Hippocampal formation (tissue), 2 donors: ENCODE measurements at places on chromosomes 13 and 19.

GRCh38 chr13:103188713-103189326 lies 122.6 kb upstream of the SLC10A2 start:
- peak; percentile 50 for DNase-seq

DNA sequence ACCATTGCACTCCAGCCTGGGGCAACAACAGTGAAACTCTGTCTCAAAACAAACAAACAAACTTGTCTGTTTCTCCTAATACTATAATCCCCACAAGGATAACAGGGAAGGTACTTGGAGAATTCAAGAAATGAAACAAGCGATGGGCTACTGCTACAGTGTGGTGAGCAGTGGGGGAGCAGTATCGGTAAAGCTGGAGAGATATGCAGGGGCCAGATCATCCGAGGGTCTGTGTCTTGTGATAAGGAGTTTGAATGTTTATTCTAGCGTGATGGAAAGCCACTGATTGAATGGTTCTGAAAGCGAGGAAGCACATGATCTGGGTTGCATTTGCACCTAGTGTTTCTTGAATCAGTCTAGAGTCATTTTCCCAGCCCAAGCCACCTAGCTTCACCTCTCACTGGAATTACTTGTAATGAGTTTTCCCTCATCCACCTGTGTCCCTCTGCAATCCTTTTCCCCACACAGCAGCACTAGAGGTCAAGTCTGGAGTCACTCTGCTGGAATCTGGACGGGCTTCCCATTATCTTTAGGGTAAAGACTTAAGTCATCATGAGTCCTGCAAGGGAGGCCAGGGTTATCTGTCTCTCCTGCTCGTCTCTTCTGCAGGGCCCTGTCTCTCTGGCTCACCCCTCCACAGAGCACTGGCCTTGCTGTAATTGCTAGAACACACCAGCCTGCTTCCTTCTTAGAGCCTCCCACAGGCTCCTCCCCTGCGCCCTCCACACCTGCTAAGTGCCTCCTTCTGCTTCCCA lies 162.3 kb downstream of the KLF5 start:
- no peak for DNase-seq

DNA sequence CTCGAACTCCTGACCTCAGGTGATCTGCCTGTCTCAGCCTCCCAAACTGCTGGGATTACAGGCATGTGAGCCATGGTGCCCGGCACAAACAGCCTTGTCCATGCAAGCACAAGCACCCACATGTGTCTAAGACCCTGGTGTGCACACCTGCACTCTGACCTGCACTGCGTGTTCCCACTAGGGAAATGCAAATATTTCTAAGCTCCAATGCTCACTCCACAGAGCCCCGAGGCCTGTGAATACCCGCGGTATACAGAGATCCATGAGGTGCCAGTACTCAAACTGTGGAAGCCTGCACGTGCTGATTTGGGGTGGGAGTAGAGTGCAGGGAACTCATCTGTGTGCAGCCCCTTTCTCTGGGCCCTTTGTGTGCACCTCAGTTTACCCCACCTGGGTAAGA lies 14.7 kb downstream of the GADD45B start:
- no peak for DNase-seq

GRCh38 chr13:38577048-38577447 lies 109.8 kb upstream of the FREM2 start:
- no peak for DNase-seq

GRCh38 chr13:75327135-75327510 lies 154.8 kb downstream of the TBC1D4 start:
- DNase-seq, result no peak

- DNase-seq, result no peak
Observed at GRCh38 chr13:61727767-61728166, 312.1 kb upstream of the PCDH20 start.

- DNase-seq, result no peak
Observed at GRCh38 chr13:110651271-110651670, 35.9 kb downstream of the NAXD start.

GRCh38 chr13:29905845-29906244 lies 55.4 kb upstream of the UBL3 start:
- peak; percentile 15 for DNase-seq

DNA sequence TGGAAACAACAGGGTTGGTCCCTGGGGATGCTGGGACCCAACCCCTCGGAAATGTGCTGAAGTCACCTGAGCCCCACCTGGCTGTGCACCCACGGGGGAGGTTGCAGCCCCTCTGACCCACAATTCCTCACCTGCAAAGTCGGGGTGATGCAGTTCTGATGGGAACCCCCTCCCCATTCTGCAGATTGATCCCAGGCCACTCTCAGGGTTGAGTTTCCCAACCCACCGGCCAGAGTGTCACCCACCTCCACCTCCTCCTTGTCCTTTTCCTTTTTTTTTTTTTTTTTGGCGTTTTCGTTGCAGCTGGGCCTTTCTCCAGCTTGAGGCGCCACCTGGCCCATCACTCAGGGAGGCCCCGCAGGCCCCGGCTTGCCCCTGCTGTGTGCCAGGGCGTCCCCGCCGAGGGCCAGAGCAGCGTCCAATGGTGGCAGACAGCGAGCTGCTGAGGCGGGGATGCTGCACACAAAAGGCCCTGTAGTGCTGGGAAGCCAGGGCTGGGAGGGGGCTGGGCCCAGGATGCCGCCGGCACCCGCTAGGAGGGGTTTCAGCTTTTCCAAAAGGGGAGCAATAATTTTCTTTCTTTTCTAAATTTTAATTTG lies 4.6 kb downstream of the PIK3R2 start:
- peak; percentile 80 for DNase-seq

- no peak for DNase-seq
Observed at GRCh38 chr13:41905600-41906254, 55.2 kb downstream of the VWA8 start.

DNA sequence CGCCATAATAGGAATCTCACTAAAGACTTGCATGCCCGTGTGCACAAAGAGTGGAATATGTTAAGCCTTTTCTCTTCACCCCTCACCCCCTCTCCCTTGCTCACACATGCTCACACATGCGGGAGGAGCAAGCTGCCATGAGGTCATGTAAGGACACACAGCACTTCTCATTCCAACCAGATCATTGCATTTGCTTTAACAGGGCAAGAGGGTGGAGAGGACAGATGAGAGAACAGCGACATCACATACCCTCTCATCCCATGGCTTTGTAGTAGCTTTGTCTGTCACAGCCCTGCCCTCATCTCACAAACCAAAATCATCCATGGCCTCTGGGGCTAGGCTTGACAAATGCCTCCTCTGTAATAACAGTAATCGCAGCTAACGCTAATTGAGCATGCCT lies 145.6 kb upstream of the FRY start:
- no peak for DNase-seq

GRCh38 chr19:54614726-54615125 lies 15.6 kb upstream of the LILRB1 start:
- no peak for DNase-seq

DNA sequence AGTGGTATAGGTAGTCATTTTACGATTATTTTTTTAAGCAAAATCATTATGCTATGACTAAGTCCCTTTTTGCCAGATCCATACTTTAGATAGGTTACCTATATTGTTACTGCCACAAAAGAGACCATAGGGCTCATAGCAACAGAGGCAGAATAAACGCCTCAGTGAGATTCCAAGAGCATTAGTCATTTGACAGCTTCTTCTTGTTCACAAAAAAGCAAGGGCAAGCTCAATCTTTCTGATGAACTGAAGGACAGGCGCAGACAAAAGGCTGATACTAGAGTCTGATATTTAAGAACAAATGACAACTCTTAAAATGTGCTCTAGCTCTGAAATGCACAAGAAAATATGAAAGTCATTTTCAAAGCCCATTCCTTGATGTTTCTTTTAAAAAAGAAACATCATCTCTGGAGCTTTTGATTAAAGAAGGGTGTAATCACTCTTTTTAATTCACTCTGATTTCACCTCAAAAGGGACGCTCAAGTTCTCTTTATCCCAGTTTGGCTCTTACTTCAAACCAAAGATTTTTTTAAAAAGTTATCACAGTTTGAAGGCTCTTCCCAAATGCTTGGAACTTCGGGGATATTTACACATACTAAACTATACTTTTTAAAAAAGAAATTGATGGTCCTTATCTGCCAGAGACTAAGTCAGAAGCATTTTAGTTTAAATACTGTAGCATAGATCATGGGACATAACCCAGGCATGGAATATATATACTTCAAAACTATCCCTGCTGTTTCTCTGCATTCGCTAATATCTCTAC lies 187.2 kb downstream of the EFNB2 start:
- DNase-seq, result no peak

DNA sequence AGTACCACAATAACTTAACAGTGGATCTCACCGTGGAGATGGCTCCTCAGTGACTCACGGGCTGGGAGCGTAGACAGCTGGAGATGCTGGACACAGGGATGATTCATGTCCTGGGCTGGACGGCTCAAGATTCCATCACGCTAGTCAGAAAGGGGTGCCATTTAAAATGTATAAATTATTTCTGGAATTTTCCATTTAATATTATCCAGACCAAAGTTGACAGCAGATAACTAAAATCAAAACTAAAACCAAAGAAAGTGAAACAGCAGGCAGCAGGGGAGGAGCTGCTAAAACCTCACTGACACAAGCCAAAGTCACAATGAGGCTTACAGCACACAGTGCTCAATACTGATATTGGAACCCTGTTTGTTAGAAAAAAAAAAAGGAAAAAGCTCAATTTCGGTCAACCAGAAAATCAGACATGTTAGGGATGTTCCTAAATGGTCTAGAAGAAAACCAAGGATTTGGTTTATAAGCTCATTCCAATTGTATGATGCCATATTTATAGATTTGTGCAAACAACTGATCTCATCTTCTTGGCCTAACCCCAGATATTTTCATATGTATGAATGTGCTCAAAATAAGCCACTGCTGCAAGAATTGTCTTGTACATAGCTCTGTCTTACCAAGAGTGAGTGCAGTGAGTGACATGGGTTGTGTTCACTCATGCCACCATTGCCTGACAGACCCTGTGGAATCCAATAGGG lies 111.8 kb downstream of the SACS start:
- DNase-seq, result no peak
